IPS DF 6.9 (cell line): ENCODE measurements at places on chromosomes 16 and 17.

DNA sequence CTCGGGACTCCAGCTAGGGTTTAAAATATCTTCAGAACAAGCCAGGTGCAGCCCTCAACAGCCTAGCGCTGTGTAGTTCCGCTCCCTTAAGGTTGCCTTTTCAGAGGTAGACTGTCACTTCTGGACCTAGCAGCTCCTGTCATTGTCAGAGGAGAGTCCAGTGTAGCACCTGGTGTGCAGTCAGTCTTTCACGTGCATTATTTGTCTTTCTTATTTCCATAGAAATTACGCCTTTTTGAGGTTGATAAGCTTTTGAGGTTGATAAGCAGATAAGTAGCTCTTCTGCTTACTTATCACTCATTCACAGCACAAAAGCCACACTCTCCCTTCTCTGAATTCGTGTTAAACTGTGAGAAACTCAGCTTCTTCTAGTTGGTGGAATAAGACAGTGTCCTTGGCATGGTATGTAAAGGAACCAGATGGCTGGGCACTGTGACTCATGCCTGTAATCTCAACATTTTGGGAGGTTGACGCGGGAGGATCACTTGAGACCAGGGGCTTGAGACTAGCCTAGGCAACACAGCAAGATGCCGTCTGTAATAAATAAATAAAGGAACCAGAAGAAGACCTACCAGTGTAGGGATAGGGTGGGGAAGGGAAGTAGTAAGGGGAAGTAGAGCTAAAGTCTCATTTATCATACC, 10.2 kb downstream of the EEF2K start:
- DNase-seq, result no peak

DNA sequence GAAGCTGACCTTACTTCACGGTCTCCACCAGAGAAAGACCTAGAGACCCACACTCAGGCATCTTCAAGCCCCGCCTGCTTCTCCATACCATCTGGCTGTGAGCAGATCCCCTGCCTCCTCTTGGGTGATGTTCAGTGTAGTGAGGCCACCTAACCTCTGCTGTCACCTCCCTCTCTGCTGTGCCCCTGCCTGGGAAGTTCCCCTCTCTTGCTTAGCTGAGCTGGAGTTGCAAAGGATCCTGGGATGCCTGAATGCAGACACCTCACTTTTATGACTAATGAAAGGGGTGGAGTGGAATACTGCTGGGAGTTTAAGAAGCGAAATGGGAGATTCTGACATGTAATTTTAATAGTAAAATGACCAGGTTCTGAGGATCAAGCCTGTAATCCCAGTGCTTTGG, 5.8 kb downstream of the IRX3 start:
- DNase-seq, result no peak

- no peak for DNase-seq
Measured at GRCh38 chr16:11587643-11588247, 1.0 kb upstream of the LITAF start.

DNA sequence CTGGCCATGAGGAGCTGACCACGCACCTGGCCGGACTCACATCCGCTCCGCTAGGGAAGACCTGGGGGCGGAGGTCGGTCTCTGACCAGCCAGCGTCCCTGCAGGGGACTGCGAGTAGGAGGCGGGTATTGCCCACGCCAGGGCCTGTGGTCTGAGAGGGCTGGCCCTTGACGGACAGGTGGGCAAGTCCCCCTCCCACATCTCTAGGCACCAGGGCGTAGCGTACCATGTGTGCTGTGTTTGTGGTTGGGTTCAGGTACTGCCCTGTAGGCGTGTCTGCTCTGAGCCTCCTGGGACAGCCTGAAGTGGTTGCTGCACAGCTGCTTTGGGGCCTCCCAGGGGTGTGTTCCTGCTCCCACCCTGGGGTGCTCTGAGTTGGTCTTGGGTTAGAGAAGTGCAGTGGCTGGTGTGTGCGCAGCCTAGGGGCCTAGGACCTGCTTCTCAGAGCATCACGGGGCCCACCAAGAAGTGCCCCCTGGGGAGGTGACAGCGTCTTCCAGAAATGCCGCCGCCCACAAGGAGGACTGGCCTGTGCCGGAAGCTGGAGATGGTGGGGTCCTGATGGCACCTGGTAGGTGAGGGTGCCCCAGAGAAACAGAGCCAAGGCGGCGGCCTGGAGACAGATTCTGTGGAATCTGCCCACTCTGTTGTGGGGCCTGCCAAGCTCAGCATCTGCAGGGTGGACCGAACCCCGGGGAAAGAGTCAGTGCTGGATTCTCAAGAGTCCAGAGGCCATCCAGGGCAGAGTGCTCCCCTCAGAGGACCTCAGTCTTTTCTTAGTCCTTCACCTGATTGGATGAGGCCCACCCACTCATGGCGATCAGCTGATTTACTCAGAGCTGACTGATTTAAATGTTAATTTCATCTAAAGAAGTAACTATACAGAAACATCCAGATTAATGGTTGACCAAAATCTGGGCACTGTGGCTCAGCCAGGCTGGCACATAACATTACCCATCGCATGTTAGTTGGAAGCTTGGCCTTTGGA, 48.3 kb downstream of the WDR45B start:
- no peak for DNase-seq

DNA sequence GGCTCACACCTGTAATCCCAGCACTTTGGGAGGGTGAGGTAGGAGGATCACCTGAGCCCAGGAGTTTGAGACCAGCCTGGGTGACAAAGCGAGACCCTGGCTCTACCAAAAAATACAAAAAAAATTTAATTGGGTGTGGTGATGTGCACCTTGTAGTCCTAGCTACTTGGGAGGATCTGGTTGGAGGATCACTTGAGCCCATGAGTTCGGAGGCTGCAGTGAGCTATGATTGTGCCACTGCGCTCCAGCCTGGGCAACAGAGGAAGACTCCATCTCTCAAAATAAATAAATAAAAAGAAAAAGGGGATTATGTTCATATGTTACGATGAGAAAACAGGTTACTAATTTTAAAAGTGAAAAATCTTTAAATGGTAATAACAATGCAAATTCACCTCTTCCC, 996 bp downstream of the MLKL start:
- DNase-seq, result no peak
